Stimulated activated CD8-positive, alpha-beta memory T cell treated with anti-CD3 and anti-CD28 coated beads, Interleukin-7, amount 100 ng/mL, for 4 hours (primary cell): ENCODE measurements at places on chromosomes 7 and 10.

GRCh38 chr7:157766098-157766497, 429.3 kb downstream of the DNAJB6 start:
- DNase-seq = no peak

- no peak for DNase-seq
Measured at GRCh38 chr10:101901340-101901739, 57.7 kb upstream of the KCNIP2 start.

DNA sequence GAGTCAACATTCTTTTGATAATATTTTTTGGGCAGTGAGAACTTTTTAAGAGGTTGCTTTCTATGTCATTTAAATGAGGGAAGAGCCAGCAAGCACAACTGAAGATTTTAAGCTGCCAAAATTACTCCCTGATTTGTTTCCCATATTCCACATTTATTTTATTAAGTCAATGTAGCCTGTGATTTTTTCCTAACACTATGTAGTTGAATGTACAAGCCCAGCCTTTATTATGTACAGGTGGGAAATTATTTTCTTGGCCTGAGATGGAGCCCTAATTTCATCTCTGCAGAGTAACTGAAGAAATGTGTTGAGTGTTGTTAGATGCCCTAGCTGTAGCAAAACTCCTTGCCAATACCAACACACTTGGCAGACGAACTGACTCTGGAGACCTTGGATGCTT, 83.1 kb upstream of the MINDY3 start:
- no peak for DNase-seq

- no peak for DNase-seq
Measured at GRCh38 chr7:90690159-90690858, 94.2 kb downstream of the CDK14 start.

DNA sequence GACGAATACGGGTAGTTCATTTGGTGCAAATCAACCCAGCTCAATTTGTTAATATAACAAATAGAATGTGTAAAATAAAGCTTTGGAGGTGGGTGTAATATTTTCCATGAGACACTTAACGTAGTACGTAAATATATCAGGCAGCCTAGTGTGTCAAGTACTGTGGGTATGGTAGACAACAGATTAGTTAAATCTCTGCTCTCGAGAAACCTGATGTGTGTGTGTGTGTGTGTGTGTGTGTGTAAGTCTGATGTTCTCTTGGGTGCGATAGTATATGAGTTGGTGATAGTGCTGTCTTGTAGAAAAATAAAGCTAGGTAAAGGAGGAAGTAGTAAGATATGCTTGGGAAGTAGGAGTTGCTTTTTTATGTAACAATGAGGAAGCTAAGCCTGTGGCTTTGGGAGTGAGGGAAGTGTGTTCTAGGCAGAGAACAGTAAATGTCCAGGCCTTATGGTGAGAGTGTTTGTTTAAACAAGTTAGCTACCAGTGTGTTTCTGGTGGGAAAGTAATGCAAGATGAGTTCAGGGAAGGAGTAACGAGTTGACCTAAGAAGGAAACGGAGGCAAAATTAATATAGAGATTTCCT, 26.1 kb downstream of the WAC start:
- no peak for DNase-seq

- no peak for DNase-seq
Measured at GRCh38 chr10:1745780-1746456, 8.6 kb upstream of the ADARB2 start.

- DNase-seq = no peak
Measured at GRCh38 chr10:21797984-21798765, 205.4 kb downstream of the DNAJC1 start.

- no peak for DNase-seq
Measured at GRCh38 chr10:113297226-113297625, 255.6 kb upstream of the HABP2 start.

DNA sequence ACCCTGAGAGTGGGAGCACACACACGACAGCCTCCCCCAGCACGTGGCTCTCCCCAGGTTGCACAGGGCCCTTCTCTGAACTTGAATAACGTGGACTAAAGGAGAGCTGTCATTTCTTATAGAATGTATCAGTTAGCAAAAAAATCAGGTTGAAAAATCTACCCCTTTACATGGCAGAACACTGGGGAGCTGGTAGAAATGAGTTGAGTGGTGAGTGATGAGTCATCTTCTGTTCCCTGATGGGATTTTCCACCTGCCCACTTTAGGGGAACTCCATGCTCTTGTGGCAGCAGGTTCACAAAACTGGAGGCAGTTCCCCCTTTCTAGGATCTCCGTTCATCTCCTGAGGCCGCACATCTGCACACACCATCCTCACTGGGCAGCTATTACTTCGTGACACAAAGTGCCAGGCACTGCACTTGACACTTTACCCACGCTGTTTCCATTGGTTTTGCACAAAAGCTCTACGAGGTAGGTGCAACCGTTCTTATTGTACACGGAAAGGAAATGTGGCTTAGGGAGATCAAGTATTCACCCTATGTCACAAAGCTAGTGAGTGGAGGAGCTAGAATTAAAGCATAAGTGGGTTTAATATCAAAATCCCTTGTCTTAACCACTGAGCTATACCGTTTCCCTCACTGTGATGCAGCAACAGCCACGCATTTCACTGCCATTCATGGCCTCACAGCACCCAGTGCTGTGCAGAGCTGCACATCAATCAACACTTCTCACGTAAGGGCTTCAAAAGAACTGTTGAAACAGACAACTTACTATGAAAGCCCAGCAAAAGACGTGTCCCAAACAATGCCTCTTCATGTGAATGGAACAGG, 80.2 kb downstream of the RNF216 start:
- DNase-seq = peak; percentile 65

DNA sequence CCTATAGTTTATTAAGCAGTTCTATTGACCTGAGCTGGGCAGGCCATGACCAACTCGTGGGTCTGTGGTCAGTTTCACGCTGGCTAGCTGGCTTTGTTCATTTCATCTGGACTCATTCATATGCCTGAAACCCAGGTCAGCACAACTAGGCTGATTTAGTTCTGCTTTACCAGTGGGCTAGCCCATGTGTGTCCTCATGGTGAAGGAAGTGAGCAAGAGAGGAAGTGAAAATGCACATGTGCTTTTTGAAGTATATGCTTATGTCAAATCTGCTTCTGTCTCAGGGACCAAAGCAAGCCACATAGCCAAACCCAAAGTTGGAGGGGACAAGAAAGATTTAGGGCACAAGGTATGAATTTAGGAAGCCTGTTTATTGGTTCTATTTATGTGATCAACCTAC, 154.5 kb downstream of the RNF133 start:
- no peak for DNase-seq

- no peak for DNase-seq
Measured at GRCh38 chr10:70158113-70158512, 11.6 kb upstream of the TYSND1 start.

DNA sequence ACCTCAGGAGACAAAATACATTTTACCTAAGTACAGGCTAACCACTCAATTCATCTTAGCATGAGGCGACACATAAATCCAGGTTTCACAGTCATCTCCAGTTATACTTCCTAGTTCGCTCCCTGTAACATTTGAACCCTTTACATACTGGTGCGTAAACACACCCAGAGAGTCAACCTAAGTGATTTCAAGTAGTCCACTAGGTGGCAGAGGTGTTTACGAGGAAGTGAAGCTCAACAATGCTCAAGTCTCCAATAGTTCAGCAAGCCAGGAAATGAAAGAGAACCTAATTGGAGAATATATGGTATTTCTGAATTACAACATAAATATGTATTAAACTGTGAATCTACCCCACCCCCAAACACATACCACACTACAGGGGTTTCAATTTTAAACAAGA, 76.3 kb upstream of the ABCB5 start:
- DNase-seq = no peak

GRCh38 chr7:70307544-70308106, 709.4 kb downstream of the AUTS2 start:
- no peak for DNase-seq

DNA sequence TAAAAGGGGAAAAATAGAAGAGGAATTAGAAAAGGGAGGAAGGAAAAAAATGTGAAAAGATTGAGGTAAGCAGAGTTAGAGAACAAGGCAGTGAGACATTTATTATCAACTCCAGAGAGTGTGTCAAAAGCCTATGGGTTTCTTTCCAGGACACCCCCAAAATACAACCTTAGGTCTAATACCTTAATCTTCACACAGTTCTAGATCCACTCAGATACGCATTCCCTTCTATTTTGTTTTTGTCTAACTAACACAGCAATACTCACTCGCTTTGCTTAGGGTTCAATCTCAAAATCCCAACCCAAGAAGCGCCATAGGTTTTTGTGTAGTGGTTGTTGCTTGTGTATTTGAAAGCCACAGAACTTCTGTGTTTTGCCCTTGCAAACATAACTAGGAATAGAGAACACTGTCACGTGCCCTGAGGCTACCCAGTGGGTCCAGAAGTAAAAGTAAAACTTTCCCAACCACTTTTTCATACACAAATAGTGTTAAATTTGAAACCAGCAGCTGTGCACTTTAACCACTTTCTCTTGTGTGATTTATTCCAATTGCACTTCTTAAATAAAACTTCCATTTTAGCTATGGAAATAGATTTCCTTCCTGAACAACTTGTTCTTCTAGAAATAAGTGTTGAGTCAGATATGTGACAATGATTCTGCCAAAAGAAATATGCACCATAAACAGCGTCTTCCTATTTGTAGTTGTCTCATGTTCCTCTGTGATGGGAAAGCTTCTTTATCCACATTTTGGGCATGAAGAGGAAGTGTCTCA, 414.7 kb upstream of the GHITM start:
- DNase-seq = no peak

DNA sequence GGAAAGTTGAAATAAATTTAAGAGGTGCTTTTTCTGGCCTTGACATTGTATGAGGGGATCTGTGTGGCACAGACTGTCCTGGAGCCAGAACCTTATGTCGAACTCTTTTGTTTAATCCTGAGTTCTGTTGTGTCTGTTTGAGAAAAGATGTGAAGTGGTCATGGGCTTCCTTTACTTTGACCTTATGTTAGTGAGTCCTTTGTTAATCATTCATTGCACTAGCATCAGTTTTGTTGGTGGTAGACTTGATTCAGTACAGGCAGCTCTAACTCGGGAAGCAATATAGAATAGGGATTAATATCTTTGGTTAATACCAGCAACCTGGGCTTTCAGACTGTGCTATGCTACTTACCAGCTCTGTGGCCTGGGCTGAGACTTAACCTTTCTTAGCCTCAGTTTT, 123.9 kb upstream of the FZD1 start:
- no peak for DNase-seq

DNA sequence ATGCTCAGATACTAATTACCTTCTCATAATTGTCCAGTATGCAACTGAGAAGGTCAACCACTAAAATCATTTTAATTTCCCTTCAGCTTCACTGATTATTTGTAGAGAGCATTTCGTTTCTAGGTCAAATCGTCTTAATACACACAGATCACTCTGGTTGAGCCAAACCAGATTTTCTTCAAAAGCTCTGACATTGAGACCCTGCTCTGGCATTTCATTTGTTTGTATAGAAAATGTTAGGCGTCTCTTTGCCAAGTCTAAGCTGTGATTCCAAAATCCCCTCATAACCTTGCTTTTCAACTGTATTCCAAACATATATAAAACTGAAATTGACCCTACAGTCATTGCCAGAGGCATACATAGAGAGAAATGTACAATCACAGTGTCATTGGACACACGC, 520.0 kb downstream of the CNTNAP2 start:
- no peak for DNase-seq

- DNase-seq = no peak
Measured at GRCh38 chr10:53508197-53508596, 735.6 kb upstream of the MBL2 start.

DNA sequence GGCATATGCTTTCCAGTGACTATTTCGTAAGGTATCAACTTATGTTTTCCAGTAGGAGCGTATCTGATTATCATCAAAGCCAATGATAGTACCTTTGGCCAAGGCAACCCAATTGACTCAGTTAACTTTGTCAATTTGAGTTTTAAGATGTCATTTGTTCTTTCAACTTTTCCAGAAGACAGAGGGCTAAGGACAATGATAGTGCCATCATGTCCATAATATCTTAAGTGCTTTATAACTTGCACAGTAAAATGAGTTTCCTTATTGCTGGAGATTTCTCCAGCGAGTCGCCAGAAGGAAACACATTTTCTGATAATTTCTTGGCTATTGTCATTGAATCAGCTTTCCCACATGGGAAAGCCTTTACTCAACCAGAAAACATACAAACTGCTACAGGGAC, 35.0 kb downstream of the ANTXRL start:
- no peak for DNase-seq
